Activated CD8-positive, alpha-beta memory T cell treated with anti-CD3 and anti-CD28 coated beads, Interleukin-2, amount 10 ng/mL, durations not matched to agents 7 days and 5 days (primary cell): ENCODE measurements at places on chromosomes 7 and 10. TPM values are rescaled to one million over a fixed set of nuclear protein-coding genes. Genes with fewer than 3 reads are reported as not detected.

LRMDA gene
- not detected for total RNA-seq

DNA sequence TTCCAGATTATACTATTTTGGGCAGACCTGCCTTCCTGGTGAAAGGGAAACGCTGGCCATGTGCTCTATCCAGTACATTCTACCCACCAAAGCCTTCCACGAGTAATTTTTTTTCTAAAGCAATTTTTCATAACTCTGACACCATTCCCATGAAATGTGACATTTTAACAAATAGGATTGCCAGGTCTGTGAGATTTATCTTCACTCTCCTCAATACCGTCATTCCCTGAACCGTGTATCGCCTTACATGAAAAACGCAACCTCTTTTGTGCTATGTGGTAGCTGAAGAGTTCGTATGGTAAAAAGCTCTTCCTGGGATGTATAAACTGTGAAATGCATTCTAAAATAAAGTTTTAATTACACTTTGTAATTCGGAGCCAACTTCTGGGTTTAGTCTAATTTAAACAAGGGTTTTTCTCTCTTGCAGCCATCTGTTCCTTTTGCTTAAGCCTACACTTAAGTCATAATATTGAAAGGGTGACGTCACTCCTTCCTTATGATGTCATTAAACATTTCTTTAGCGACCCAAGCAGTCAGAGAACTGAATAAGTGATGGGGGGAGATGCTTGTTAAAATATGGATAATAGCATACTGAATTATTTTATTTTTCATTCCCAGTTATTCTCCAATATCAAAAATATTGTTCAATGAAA lies 27.7 kb downstream of the C1QL3 start:
- no peak overlapping the region for H3K27ac ChIP-seq
- H3K4me3 ChIP-seq: no peak overlapping the region
- no peaks in the 10 kb centered on the region for H3K4me1 ChIP-seq
- no peak for DNase-seq
- H3K27me3 ChIP-seq: no peaks in the 10 kb centered on the region

ADAM8 gene
- 173 TPM for total RNA-seq

NACAD gene
- 0.35 TPM for total RNA-seq

DNA sequence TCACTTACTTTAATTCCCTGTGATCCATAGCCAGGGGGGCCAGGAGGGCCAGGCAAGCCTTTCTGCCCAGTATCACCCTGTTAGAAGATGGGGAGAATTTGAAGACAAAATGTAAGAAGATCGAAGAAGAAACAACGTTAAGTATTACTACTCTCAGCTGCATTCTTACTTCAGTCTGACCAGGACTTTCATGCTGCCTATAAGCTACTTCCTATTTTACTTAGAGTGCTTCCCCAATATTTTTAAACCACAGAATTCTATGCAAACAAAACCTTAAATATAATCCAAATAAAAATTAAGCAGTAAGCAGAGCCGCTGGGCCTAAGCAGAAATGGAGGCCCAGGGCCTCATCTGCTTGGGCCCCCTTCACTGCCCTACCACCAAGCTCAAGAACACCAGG lies 117.8 kb downstream of the COL28A1 start:
- no peaks in the 10 kb centered on the region for H3K27me3 ChIP-seq
- no peak overlapping the region for H3K27ac ChIP-seq
- peaks cover 8% of the 10 kb centered on the region for H3K4me1 ChIP-seq

GRCh38 chr7:155997431-155998327 lies 185.4 kb upstream of the SHH start:
- H3K36me3 ChIP-seq: no peaks in the 10 kb centered on the region
- peaks cover 19% of the 10 kb centered on the region for H3K4me1 ChIP-seq
- H3K27ac ChIP-seq: no peak overlapping the region
- peaks cover 25% of the 10 kb centered on the region for H3K27me3 ChIP-seq

CPN1 gene
- not detected for total RNA-seq

DNA sequence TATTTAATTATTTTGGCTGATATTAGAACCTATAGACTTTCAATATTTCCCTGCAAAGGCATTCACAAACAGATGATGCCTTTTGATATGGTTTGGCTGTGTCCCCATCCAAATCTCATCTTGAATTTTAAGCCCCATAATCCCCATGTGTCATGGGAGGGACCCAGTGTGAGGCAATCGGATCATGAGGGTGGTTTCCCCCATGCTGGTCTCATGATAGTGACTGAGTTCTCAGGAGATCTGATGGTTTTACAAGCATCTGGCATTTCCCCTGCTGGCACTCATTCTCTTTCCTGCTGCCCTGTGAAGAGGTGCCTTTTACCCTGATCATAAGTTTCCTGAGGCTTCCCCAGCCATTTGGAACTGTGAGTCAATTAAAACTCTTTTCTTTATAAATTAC lies 9.3 kb upstream of the PNLIPRP3 start:
- H3K27ac ChIP-seq: no peak overlapping the region
- H3K36me3 ChIP-seq: no peaks in the 10 kb centered on the region
- no peak for DNase-seq
- H3K4me3 ChIP-seq: no peak overlapping the region

- peak overlapping the region; percentile 87 for H3K27ac ChIP-seq
- H3K36me3 ChIP-seq: peaks cover 3% of the 10 kb centered on the region
- peak; percentile 66 for DNase-seq
- no peaks in the 10 kb centered on the region for H3K27me3 ChIP-seq
- H3K4me1 ChIP-seq: peaks cover 14% of the 10 kb centered on the region
These were observed 43.3 kb upstream of the TMEM248 start for GRCh38 chr7:66877577-66878300.

PANK1 gene
- 7.8 TPM for total RNA-seq

GIMAP7 gene
- total RNA-seq: 49.9 TPM

ZNF716 gene
- not detected for total RNA-seq

GRCh38 chr10:32210306-32211045 lies 136.5 kb downstream of the EPC1 start:
- peaks cover 3% of the 10 kb centered on the region for H3K27me3 ChIP-seq
- no peaks in the 10 kb centered on the region for H3K4me1 ChIP-seq
- no peak overlapping the region for H3K4me3 ChIP-seq

GRCh38 chr10:3892440-3893425 lies 107.7 kb upstream of the KLF6 start:
- H3K4me1 ChIP-seq: peaks cover 49% of the 10 kb centered on the region
- peaks cover 1% of the 10 kb centered on the region for H3K36me3 ChIP-seq
- H3K27me3 ChIP-seq: no peaks in the 10 kb centered on the region
- DNase-seq: peak; percentile 43
- H3K27ac ChIP-seq: peak overlapping the region; percentile 82
